ENCODE measurements at places on chromosomes 2 and 18.

- DNase-seq = no peak
Observed at GRCh38 chr2:44680424-44680971, 261.0 kb upstream of the SIX3 start.

DNA sequence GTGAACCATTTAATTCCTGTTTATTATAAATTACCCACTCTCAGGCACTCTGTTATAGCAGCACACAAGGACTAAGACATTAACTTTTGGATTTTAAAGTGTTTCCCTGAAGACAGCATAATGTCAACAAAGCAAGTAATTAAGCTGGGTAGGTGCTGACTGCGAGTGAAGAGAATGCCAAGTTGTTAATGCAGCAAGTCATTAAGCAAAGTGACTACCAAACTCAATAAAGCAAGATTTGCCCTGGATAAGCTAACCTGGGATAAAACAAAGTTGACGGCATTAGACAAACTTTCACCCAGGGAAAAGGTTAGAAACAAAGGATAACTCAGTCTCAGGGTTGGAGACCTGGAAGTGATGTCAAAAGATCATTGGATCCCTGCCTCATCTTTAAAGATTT is 28.4 kb upstream of the NABP1 start:
- no peak for DNase-seq

DNA sequence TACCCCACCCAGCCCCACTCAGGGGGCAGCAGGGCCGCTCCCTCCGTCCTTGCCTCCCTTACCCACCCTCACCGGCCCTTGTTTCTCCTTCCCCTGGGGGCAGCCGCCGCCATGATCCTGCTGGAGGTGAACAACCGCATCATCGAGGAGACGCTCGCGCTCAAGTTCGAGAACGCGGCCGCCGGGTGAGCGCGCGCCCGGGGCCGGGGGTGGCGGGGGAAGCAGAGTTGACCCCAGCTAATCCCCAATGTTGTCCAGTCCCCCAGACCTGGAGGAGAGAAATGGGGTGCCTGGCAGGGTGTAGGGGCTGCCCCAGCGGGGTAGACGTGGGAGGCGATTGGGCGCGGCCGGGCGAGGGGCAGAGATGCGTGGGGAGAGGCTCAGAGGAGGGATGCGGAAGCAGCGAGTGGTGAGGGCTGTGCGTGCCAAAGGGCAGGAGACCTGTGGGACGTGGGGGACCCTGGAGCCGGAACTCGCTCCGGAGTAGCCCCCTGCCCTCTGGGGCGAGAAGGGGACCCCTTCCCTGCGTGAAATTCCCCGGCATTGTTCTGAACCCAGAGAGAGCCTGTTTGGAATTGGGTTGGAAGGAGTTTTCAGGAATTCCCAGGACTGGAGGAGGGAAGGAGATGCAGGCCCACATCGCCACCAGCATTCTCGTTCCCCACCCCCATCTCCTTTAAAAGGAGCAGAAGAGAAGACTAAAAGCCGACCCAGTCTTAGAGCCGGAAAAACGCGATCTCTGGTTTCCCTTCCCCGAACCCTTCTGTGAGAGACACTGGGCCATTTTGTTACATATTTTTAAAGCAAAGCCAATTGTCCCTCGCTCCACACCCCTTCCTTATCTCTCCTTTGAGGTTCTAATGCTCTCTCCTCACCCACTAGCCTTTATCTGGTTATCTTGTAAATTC is 625 bp downstream of the ARPC2 start:
- DNase-seq = peak; percentile 19

DNA sequence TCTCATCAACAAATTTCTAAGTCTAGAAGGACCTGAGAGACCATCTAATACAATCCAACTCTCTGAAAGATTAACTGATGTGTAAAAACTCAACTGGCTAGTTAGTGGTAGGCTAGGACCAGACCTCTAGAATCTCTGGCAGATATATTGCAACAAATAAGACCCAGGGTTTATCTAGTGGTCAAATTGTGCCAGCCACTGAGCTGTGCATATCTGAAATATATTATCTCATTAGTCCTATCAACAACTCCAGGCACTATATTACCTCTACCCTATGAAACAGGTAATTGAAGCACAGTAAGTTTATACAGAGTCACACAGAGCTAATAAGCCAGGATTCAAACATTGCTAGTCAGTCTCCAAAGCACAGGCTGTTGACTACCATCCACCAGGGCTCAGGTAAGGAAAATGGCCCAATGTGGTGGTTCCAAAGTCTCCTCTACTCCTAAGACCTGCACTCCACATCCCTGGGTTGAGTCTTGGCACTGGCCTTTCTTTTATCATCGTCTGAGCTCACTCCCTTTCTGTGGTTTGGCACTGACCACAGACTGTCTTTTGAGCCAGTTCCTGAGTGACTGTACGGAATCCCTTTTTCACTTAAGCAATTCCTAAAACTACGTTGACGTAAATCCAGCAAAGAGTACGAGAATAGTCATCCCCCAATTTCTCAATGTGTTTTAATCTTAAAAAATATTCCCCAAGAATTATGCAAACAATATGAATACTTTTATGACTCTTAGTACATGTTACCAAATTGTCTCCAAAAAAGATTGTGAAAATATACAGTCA is 11.9 kb upstream of the PID1 start:
- no peak for DNase-seq

GRCh38 chr2:186537019-186537418 is 51.0 kb downstream of the ZC3H15 start:
- no peak for DNase-seq

DNA sequence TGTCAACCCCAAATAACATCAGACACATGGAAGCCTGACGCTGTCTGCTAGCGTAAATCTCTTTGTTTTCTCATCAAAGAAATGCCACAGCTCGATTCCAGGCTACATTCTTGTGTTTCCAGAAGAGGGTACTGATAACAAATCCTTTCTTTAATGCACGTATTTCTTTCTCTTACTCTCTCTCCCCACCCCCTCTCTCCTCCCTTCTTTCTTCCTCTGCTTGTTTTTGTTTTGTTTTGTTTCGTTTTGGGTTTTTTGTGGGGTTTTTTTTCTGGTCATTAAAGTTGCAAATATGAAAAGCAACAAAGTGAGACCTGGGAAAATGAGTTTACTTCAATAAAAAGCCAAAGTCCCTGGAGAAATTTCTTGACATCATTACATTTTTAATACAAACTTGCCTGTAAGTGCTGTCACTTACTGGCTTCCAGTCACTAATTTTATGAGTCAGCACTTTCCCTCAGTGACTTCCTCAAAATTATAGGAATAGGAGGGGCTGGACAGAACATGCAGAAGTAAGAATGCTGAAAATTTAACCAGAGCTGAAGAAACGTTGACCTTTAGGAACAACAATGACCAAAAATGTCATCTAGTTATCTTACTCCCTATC is 106.7 kb upstream of the NABP1 start:
- DNase-seq = peak; percentile 19

DNA sequence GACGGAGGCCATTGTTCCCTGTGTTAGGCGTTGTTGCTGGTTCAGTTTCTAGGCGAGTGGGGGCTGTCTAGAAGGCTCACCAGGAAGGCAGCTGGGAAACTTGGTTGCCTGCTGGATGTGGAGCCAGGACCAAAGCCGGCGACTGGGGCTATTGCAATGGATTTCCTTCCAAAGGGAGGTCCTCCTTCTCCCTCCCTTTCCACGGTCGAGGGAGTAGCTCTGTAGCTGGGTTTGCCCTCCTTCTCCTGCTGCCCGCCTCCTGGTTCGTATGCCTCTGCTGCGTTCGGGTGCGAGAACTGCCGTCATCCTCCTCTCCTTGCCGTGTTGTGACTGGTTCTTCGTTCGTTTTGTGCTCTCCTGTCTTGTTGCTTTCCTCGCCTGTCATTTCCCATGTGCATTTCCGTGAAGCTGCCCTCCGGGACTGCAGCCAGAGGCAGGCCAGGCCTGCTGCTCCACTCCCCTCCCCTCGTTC is 203.4 kb downstream of the NEDD4L start:
- DNase-seq = no peak

DNA sequence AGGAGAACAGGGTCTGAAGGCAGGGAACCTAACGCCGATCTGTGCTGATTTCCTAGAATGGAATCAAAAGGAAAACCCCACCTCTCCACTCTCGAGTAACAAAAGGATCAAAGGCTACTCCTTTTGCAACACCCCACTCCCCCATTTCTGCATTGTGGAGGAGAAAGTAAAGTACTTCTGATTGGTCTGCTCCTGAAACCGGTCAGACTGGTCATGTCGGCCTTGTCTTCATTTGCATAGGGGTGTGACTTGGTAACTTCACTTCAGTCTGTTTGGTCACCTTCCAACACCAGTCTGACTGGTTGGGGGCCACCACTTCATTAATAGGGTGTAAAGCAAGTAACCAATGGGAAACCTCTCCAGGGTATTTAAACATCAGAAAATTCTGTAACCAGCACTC is 771.9 kb downstream of the ERBB4 start:
- no peak for DNase-seq

DNA sequence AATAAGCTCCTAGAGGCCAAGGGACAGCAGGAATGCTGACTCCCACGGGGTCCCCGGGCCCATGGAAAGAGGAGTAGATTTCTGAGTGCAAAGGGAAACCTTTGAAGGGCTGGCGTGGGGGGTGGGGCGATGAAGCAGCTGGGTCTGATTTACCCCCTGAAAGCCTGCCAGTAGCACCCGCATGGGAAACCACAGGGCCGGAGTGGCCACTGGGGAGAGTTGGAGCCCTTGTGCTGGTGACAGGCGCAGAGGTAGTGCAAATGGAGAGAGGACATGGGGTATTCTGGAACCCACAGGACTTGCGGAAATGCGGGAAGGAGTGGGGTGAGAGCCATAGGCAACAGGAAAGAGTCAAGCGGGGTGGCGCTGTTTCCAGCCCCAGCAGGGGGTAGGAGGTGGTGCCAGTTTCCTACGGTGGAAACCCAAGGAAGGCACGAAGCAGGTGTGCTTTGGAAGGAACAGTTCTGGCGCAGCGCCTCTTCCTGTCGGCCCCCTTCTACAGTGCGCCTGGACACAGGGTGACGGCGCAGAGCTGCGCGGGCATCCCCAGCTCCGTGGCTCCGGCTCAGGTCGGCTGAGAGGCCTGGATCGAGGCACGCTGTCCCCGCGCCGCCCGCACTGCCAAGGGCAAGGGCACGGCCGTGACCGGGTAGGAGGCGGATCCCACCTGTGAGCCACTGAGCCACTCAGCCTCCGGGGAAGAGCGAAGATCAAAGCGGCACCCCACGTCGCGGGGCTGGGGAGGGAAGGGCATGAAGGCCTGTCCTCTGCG is 149.0 kb upstream of the GLI2 start:
- no peak for DNase-seq

DNA sequence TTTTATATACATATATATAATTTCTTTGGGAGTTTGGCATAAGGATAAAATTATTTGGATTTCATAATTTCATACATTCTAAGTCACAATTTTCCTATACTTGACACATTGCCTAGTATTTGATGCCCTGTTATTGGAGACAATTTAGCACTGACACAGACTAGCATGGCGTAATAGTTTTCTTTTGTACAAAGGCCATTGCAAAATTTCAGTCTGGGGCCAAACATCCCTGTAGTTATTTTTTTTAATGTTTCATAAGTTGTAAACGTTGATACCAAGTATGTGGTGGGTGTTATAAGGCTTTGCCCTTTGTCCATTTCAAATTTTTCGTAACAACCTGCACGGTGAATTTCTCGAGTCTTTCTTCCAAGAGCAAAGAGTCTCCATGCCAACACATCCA is 95.7 kb upstream of the NRP2 start:
- no peak for DNase-seq

- no peak for DNase-seq
Observed at GRCh38 chr2:1823187-1824169, 79.2 kb upstream of the PXDN start.

- no peak for DNase-seq
Observed at GRCh38 chr2:26721115-26722032, 28.9 kb downstream of the KCNK3 start.

GRCh38 chr2:151161821-151162551 is 99.7 kb downstream of the RBM43 start:
- DNase-seq = no peak

DNA sequence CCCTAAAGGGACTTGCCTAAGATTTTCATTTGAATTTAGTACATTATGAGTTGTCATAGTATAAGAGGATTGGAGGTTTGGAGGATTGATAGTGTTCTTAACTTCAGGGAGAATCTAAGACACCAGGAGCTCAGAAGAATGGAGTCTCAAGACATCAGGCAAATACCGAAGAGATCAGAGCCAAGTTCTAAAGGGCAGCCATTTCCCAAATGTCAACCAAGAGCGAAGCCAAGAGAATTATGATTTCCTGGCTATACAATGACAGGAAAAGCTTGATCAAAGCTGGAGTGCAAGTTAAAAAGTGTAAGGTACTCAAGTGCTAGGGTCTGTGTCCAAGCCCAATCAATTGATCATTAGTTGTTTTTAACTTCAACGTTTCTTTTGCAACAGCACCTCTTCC is 283.0 kb upstream of the FN1 start:
- no peak for DNase-seq

GRCh38 chr18:26780520-26781325 is 84.8 kb downstream of the AQP4 start:
- DNase-seq = no peak

GRCh38 chr2:71791501-71792135 is 338.3 kb downstream of the DYSF start:
- no peak for DNase-seq

DNA sequence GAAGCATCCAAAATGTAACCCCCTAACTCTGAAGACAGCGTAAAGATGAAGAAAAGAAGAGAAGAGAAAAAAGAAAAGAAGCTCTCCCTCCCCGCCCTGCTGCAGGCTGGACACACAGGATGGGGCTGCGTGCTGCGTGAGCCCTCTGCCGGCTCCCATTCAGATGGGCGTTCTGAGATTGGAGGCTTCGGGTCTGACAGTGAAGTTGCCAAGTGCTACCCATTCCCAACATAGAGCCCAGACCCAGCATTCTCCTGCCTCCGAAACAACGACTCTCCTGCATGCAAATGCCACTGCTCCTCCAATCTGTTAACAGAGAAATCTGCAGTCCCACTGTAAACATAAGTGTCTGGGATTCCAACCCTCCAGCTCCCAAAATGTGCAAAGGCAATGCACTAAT is 234.9 kb downstream of the BCL11A start:
- DNase-seq = no peak

DNA sequence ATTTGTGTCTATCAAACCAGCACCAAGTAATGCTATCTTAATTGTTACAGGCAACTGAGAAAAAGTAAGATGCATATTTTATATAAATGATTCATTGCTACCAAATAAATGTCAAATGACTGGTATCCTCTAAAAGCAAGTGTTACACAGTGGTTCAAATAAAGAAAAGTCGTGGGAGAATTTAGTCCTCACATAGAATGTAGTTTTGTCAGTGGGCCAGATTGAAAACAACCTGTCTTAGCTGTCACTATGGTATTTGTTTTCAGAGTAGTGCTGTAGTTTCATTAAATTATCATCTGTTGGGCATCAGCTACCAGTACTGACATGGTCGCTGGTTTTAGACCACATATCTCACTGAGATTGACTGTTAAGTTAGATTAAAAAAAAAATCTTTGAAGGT is 10.2 kb upstream of the EIF2AK3 start:
- DNase-seq = no peak

DNA sequence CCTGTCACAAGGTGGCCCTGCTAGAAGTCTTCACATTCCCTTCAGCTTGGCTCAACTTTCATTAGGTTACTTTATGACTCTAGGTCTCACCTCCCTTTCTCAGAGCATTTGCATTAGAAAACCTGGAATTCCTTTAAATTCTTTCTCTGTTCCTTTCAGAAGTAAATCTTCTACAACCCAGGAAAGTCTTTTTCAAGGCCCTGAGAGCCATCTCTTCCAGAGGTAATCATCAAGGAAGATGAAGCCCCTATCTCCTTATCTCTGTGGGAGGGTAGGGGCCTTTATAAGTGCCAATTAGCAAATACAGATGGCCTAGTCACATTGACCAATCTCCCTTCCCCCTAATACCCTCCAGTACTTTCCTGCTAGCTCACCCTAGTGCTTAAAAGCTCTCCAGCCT is 848.0 kb upstream of the FAM98A start:
- DNase-seq = no peak
